ENCODE measurements at places on chromosomes 5 and 9. TPM values are rescaled to one million over a fixed set of nuclear protein-coding genes. Genes with fewer than 3 reads are reported as not detected.

- H3K27me3 ChIP-seq = no peaks in the 10 kb centered on the region
- no peak overlapping the region for H3K27ac ChIP-seq
- H3K4me3 ChIP-seq = no peak overlapping the region
- DNase-seq = no peak
These were observed 24.3 kb upstream of the TEX10 start for GRCh38 chr9:100377015-100377414.

SLC4A9 gene
- total RNA-seq = not detected

DMRT3 gene
- not detected for total RNA-seq

DNA sequence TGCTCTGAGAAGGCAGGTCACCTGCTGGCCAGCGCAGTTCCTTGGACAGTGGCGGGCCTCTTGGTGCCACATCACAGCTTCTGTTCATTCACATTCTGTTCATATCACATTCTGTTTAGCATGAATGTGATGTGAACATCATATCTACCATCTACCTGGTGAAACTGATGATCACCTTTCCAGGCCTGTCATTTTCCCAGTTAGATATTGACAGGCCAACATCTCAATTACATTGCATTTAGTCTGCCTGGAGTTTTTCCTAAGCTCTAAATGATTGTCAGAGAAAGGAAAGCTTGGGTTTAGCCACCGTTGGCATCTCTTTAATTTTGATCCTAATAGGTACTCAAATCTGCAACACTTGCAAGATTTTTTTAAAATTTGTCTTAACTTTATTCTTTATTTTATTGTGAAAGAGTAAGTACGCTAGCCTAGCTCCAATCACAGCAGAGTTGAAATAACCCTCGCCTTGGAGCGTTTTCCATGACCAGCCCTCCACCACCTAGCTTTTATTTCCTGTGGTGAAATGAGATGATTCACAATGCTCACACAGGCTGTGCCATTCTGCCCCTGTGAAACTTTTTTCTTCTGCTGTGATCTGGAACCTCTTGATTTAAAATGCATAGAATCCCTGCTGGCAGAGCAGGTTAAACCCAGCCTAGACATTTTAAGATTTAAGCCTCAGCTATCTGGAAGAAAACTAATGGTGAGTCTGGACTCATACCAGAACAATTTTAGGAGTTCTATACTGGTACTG is 225.0 kb downstream of the ESM1 start:
- no peaks in the 10 kb centered on the region for H3K36me3 ChIP-seq
- no peak for DNase-seq
- H3K27ac ChIP-seq = no peak overlapping the region
- H3K4me3 ChIP-seq = no peak overlapping the region

GRCh38 chr5:33806738-33807442 is 84.9 kb downstream of the ADAMTS12 start:
- H3K27ac ChIP-seq = no peak overlapping the region
- no peaks in the 10 kb centered on the region for H3K4me1 ChIP-seq
- peaks cover 3% of the 10 kb centered on the region for H3K27me3 ChIP-seq
- no peak overlapping the region for H3K4me3 ChIP-seq

COL5A1 gene
- total RNA-seq = 12.3 TPM

- no peak overlapping the region for H3K27ac ChIP-seq
- no peaks in the 10 kb centered on the region for H3K27me3 ChIP-seq
- H3K36me3 ChIP-seq = peaks cover 41% of the 10 kb centered on the region
- DNase-seq = no peak
- H3K4me3 ChIP-seq = no peak overlapping the region
- no peaks in the 10 kb centered on the region for H3K4me1 ChIP-seq
These were observed 15.7 kb downstream of the USP20 start for GRCh38 chr9:129850821-129851550.

INVS gene
- 13.4 TPM for total RNA-seq

DNA sequence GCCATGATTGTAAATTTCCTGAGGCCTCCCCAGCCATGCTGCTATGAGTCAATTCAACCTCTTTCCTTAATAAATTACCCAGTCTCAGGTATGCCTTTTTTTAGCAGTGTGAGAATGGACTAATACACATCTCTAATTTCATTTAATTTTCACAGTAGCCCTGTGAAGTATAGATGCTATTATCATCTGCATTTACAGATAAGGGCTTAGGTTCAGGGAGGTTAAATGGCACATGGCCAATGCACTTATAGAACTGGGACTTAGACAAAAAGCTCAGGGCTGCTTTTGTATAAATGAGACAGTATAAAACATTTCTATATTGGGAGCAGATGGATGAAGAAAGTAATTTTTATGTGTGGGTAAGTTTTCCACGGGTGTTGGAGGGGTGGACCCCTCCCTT is 62.9 kb upstream of the PANK3 start:
- DNase-seq = no peak
- no peak overlapping the region for H3K4me3 ChIP-seq
- H3K36me3 ChIP-seq = no peaks in the 10 kb centered on the region
- H3K27me3 ChIP-seq = no peaks in the 10 kb centered on the region
- H3K4me1 ChIP-seq = no peaks in the 10 kb centered on the region

- no peak overlapping the region for H3K4me3 ChIP-seq
- no peaks in the 10 kb centered on the region for H3K4me1 ChIP-seq
- no peak for DNase-seq
- H3K36me3 ChIP-seq = no peaks in the 10 kb centered on the region
- H3K27me3 ChIP-seq = peaks cover 2% of the 10 kb centered on the region
These were observed 51.3 kb upstream of the RGMB start for GRCh38 chr5:98722188-98722587.

GRCh38 chr5:77851176-77852067 is 75.3 kb upstream of the TBCA start:
- H3K4me3 ChIP-seq = peak overlapping the region; percentile 67
- no peak overlapping the region for H3K27ac ChIP-seq
- peak; percentile 40 for DNase-seq

DNA sequence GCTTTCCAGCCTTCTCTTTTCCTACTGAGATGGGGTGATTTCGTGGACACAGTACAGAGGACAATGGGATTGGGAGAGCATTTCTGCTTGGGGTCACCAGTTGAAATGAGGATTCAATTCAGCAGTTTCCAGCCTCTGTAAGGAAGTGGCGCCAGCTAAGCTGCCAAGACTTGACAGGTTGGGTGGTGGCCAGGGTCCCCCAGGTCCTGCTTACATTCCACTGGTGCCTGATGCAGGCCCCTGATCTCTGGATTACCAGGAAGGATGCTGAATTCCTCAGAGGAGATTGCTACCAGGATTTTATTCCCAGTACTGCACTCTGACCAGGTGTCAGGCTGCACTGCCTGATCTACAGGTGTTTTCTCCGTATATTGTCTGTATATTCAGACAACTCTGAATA is 119.7 kb downstream of the PSD2 start:
- H3K27me3 ChIP-seq = no peaks in the 10 kb centered on the region
- H3K27ac ChIP-seq = no peak overlapping the region
- no peaks in the 10 kb centered on the region for H3K4me1 ChIP-seq
- no peak overlapping the region for H3K4me3 ChIP-seq
- peak; percentile 6 for DNase-seq
- H3K36me3 ChIP-seq = no peaks in the 10 kb centered on the region

GRCh38 chr9:97855486-97855875 is 2.5 kb downstream of the FOXE1 start:
- H3K27ac ChIP-seq = no peak overlapping the region
- peaks cover 15% of the 10 kb centered on the region for H3K27me3 ChIP-seq
- no peak for DNase-seq
- no peak overlapping the region for H3K4me3 ChIP-seq
- H3K36me3 ChIP-seq = no peaks in the 10 kb centered on the region

ANKDD1B gene
- 1.4 TPM for total RNA-seq

DNA sequence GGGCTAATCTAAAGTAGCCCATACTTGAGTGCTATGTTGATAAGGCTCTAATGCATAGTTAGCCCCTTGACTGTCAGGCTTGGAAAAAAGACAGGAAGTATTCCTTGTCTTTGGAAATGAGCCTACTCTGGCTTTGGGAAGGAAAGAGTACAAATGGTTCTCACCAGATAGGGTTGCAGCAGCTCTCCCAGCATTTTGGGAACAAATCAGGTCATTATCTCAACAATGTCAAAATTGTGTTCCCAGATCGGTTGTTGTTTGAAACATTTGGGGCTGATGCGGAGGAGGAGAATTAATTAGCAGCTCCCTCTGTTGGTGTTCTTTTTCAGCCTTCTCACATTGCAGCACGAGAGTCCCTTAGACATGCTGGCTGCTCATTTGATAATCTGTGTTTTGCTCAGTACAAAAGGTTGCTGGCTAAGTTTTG is 294.7 kb upstream of the DMRT1 start:
- H3K36me3 ChIP-seq = no peaks in the 10 kb centered on the region
- H3K4me3 ChIP-seq = no peak overlapping the region
- DNase-seq = no peak
- H3K27me3 ChIP-seq = no peaks in the 10 kb centered on the region
- peak overlapping the region; percentile 33 for H3K27ac ChIP-seq

GRCh38 chr9:136719195-136719880 is 7.0 kb downstream of the DIPK1B start:
- H3K27me3 ChIP-seq = no peaks in the 10 kb centered on the region
- H3K36me3 ChIP-seq = peaks cover 7% of the 10 kb centered on the region
- no peak overlapping the region for H3K4me3 ChIP-seq

SPATA6L gene
- total RNA-seq = 1.6 TPM

DNA sequence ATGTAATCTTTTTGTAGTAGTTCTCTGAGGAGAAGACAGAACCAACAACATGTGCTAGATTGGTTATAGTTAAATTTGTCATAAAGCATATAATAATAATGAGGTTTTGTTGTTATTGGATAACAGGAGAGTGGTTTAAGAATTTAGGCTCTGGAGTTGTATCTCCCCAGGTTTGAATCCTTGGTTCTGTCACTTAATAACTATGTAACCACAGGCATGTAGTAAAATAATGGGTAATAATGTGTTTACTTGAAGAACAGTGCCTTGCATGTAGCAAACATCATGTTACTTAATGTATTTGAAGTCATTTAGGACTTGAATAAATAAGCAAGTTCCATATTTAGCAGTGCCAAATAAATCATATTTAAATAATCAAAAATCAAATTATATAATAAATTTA is 55.8 kb downstream of the NSD1 start:
- peaks cover 5% of the 10 kb centered on the region for H3K36me3 ChIP-seq
- no peak for DNase-seq
- H3K27ac ChIP-seq = no peak overlapping the region
- H3K4me1 ChIP-seq = peaks cover 3% of the 10 kb centered on the region

ABO gene
- 0.75 TPM for total RNA-seq

ZNF608 gene
- total RNA-seq = 7.6 TPM

- no peak overlapping the region for H3K4me3 ChIP-seq
- no peaks in the 10 kb centered on the region for H3K36me3 ChIP-seq
- H3K4me1 ChIP-seq = no peaks in the 10 kb centered on the region
- H3K27ac ChIP-seq = no peak overlapping the region
These were observed 78.0 kb downstream of the JAKMIP2 start for GRCh38 chr5:147704544-147704943.

GRCh38 chr5:67549947-67550346 is 353.3 kb upstream of the CD180 start:
- H3K4me1 ChIP-seq = peaks cover 12% of the 10 kb centered on the region
- H3K27me3 ChIP-seq = no peaks in the 10 kb centered on the region
- no peak overlapping the region for H3K4me3 ChIP-seq
